ENCODE measurements at places on chromosomes 11 and 22. TPM values are rescaled to one million over a fixed set of nuclear protein-coding genes. Genes with fewer than 3 reads are reported as not detected.

GRCh38 chr22:41485033-41485432 is 16.1 kb downstream of the ACO2 start:
- H3K27ac ChIP-seq, result no peak overlapping the region
- H3K27me3 ChIP-seq, result no peaks in the 10 kb centered on the region
- no peak for DNase-seq
- H3K4me3 ChIP-seq, result no peak overlapping the region

GRCh38 chr11:117663821-117664220 is 133.2 kb downstream of the DSCAML1 start:
- peak overlapping the region; percentile 88 for H3K27ac ChIP-seq
- no peaks in the 10 kb centered on the region for H3K36me3 ChIP-seq
- no peak for DNase-seq
- peaks cover 14% of the 10 kb centered on the region for H3K27me3 ChIP-seq

- peaks cover 29% of the 10 kb centered on the region for H3K4me1 ChIP-seq
- no peaks in the 10 kb centered on the region for H3K27me3 ChIP-seq
- peak overlapping the region; percentile 81 for H3K4me3 ChIP-seq
- peak overlapping the region; percentile 84 for H3K27ac ChIP-seq
Observed at GRCh38 chr11:69052343-69053168, 3.8 kb downstream of the TPCN2 start.

Gene WNT11
- total RNA-seq, result 0.16 TPM

DNA sequence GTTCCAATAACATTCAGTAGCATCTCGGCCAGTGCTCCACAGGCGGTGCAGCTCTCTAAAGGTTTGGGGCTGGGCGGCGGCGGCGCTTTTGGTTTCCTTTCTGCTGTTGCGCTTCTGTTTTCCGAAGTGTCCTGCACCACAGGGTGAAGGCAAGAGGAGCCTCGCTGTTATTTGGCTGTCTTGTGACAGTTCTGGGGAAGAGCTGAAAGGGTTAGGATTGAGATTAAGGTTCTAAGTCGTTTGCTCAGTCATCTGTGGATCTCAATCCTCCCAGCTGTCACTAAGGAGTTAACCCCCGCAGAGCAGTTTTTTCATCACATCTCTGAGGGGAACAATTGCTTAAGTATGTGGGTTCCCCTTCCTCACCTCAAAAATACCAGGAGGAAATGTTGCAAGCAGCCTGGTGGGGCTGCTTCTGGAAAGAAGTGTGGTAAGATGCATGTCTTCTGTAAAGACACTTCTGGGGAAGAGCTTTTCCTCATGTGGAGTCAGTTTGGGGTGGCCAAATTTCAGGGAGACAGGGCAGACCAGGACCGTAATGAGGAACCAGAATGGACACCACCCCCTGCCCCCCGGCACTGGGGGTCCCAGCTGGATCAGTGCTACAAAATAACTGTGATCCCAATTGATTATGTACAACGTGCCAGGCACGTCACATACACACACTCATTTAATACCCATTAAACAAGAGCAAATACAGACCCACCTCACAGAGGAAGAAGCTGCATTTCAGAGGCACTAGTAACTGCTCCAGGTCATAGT is 14.2 kb downstream of the TMEM121B start:
- no peak overlapping the region for H3K27ac ChIP-seq
- no peaks in the 10 kb centered on the region for H3K4me1 ChIP-seq
- no peak overlapping the region for H3K4me3 ChIP-seq
- H3K27me3 ChIP-seq, result no peaks in the 10 kb centered on the region
- no peak for DNase-seq
- H3K36me3 ChIP-seq, result peaks cover 2% of the 10 kb centered on the region

GRCh38 chr11:95487391-95487790 is 256.4 kb upstream of the SESN3 start:
- H3K27ac ChIP-seq, result no peak overlapping the region
- H3K36me3 ChIP-seq, result peaks cover 8% of the 10 kb centered on the region
- no peak for DNase-seq
- H3K27me3 ChIP-seq, result no peaks in the 10 kb centered on the region
- H3K4me3 ChIP-seq, result no peak overlapping the region

DNA sequence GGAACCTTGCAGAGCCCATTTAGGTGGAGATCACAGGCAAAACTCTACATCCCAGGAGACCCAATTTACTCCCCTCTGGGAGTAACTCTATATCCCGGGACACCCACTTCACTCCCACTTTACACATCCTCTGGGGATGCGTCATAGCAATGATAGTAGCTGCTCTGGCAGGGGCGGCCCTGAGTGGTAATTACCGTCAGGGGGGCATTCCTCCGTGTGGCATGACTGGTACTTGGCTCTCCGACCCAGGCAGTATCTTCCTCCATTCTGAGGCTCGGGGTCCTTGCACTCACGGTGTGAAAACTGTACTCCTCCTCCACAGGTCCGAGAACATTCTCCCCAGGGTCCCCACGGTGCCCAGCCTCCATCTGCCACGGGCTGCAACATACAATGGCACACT is 17.2 kb downstream of the ADAMTS8 start:
- H3K36me3 ChIP-seq, result no peaks in the 10 kb centered on the region
- DNase-seq, result no peak
- H3K27ac ChIP-seq, result no peak overlapping the region
- H3K4me1 ChIP-seq, result peaks cover under 1% of the 10 kb centered on the region
- peaks cover 22% of the 10 kb centered on the region for H3K27me3 ChIP-seq

Gene APOBEC3B
- 14.5 TPM for total RNA-seq

Gene C11orf71
- 7.4 TPM for total RNA-seq

Gene MIOX
- total RNA-seq, result 0.35 TPM

Gene LRP5
- 43.4 TPM for total RNA-seq

DNA sequence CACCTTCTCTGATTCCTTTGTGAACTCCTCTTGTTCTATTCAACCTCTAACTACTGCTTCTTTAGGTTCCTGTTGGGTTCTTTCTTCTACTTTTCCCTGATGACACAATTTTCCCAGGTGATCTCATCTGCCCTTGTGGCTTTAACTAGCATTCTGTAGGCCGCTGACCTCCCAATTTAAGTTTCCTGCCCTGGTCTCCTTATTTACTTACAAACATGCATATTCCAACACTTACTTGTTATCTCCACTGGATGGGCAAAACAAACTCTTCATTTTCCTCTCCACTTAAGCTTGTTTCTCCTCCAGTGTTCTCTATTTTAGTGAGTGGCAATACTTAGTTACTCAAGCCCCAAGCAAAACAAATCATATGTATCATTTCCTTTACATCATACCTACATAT is 734.5 kb downstream of the METTL15 start:
- no peaks in the 10 kb centered on the region for H3K4me1 ChIP-seq
- no peak for DNase-seq
- no peaks in the 10 kb centered on the region for H3K36me3 ChIP-seq
- no peak overlapping the region for H3K27ac ChIP-seq
- H3K4me3 ChIP-seq, result no peak overlapping the region
- no peaks in the 10 kb centered on the region for H3K27me3 ChIP-seq

GRCh38 chr22:19880786-19881569 is 26.3 kb upstream of the GNB1L start:
- H3K36me3 ChIP-seq, result no peaks in the 10 kb centered on the region
- peak overlapping the region; percentile 85 for H3K27ac ChIP-seq
- H3K4me3 ChIP-seq, result peak overlapping the region; percentile 31
- H3K4me1 ChIP-seq, result peaks cover 19% of the 10 kb centered on the region
- H3K27me3 ChIP-seq, result no peaks in the 10 kb centered on the region
- peak; percentile 55 for DNase-seq

DNA sequence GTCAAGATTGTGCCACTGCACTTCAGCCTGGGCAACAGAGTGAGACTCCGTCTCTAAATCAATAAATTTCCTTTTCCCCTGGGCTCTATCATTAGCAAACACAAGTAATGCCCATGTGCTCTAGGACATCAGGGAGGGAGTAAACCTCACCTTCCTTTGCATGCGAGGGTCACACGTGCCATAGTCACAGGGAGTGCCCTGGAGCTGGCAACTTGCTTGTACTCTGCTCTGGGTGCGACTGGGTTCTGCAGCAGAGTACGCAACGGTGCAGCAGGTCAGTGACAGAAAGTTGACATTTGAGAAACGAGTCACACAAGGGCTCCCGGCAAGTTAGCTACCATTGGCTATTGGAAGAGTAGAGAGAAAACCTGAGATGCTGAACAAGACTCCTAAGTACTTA is 32.6 kb upstream of the CHKA start:
- no peaks in the 10 kb centered on the region for H3K27me3 ChIP-seq
- H3K36me3 ChIP-seq, result peaks cover 22% of the 10 kb centered on the region
- no peaks in the 10 kb centered on the region for H3K4me1 ChIP-seq
- no peak for DNase-seq
- H3K4me3 ChIP-seq, result no peak overlapping the region
- no peak overlapping the region for H3K27ac ChIP-seq

DNA sequence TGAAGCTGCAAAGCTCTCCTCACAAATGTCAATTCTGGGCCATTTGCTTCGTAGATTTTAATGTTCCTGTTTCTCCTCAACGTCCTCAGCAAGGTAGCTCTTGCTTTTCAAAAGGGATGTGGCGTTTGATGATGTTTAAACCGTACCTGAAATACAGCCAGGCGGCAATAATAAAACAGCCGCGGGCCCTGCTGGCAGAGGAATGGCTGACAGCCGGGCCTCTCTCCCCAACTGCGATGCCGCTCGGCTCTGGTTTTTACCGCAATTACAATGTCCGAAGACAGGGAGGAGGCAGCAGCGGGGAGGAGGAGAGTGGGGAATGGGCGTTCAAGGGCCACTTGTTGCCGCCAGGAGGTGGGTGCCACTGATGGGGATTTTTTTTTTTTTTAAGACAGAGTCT is 27.5 kb downstream of the MACROD1 start:
- no peak overlapping the region for H3K4me3 ChIP-seq
- no peak for DNase-seq
- peaks cover 17% of the 10 kb centered on the region for H3K4me1 ChIP-seq
- H3K27ac ChIP-seq, result no peak overlapping the region

Gene CHRNA10
- total RNA-seq, result 3.0 TPM

GRCh38 chr11:67391304-67392182 is at the start of gene RAD9A:
Gene RAD9A, plus strand, starts transcription at chr11:67391986. Its CDS starts 59 bp downstream, at chr11:67392045.
- peak; percentile 85 for DNase-seq
- peaks cover 17% of the 10 kb centered on the region for H3K27me3 ChIP-seq
- no peaks in the 10 kb centered on the region for H3K36me3 ChIP-seq
- peaks cover 29% of the 10 kb centered on the region for H3K4me1 ChIP-seq
- peak within 1 kb of the TSS; percentile 93 for H3K4me3 ChIP-seq

- no peak overlapping the region for H3K4me3 ChIP-seq
- no peaks in the 10 kb centered on the region for H3K36me3 ChIP-seq
- H3K27me3 ChIP-seq, result no peaks in the 10 kb centered on the region
- no peak for DNase-seq
- H3K4me1 ChIP-seq, result peaks cover under 1% of the 10 kb centered on the region
- H3K27ac ChIP-seq, result no peak overlapping the region
Observed at GRCh38 chr22:25091458-25091857, 108.2 kb upstream of the CRYBB3 start.

GRCh38 chr11:113493206-113493605 is 18.0 kb upstream of the DRD2 start:
- H3K27me3 ChIP-seq, result peaks cover 6% of the 10 kb centered on the region
- no peak for DNase-seq
- H3K27ac ChIP-seq, result no peak overlapping the region
- no peaks in the 10 kb centered on the region for H3K36me3 ChIP-seq

Data from neural crest cell (in vitro differentiated cells).